ENCODE measurements at places on chromosomes 7 and 10.

DNA sequence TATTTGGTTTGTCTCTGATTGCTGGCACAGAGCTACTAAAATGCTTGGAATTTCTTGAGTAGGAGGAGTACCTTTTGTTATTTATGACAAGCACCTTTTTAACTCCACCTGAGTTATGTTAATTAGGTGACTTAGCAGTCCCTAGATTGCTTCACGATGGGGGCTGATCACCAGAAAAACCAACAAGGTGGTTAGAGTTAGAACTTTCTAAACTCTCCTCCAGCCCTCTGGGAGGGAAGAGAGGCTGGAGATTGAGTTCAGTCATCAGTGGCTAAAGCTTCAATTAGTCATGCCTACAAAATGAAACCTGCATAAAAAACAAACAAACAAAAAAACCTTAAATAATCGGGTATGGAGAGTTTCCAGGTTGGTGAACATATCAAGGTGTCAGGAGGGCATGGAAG, 23.6 kb upstream of the ING3 start:
- no peak for DNase-seq

GRCh38 chr7:101744588-101744987, 72.8 kb upstream of the CUX1 start:
- no peak for DNase-seq

DNA sequence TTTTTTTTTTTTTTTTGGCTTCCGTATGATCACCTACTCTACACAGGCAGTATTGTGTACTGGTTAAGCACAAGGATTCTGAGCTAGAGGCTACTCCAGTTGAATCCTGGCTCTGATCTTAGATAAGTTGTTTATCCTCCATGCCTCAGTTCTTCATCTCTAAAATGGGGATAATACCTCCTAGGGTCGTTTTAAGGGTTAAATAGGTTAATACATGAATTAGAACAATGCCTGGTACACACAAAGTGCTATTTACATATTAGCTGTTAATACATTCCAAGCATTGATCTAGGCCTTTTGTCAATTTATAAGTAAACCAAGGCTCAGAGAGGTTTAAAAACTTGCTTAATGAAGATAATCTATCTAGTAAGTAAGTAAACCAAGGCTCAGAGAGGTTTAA, 59.0 kb downstream of the ST7 start:
- DNase-seq, result no peak

DNA sequence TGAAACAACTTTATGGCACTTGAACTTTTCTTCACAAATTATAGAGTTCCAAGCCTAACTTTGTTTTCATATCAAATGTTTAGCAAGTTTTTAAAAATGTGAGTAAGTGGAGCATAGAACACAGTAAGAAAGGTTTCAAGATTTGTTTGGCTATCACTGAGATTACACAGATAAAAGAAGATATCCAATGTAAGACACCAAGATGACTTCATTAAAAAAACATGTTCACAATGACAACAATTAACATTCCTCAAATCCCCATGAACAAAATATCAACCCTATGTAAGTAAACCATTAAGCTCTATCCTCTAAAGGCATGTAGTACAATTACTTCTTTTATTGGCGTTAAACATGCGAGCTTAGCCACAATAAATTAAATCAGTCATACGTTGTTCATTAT, 129.7 kb downstream of the RELN start:
- no peak for DNase-seq

GRCh38 chr7:17989546-17989945, 38.1 kb downstream of the PRPS1L1 start:
- peak; percentile 50 for DNase-seq

DNA sequence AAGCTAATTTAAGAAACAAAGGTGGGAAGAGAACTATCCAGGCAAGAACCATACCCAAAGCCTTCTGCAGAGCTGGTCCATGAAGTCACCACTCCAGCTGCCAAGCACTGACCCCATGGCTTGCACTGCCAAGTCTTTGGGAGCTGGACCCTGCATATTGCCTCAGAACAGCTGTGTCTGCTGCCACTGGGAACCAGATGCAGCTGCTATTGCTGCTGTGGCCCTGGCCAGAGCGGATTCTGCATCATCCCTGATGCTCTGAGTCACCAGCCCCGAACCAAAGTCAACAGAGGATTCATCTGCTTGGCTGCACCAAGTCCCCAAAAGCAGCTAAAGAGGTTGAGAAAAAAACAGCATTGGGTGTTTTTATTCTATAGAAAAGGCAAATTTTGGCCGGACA, 39.2 kb upstream of the GSAP start:
- DNase-seq, result peak; percentile 98

GRCh38 chr10:86449926-86450558, 71.5 kb downstream of the WAPL start:
- DNase-seq, result no peak

GRCh38 chr10:126525326-126525725, 137.0 kb upstream of the ADAM12 start:
- no peak for DNase-seq

- DNase-seq, result no peak
Measured at GRCh38 chr10:13047529-13048206, 46.2 kb upstream of the CCDC3 start.

DNA sequence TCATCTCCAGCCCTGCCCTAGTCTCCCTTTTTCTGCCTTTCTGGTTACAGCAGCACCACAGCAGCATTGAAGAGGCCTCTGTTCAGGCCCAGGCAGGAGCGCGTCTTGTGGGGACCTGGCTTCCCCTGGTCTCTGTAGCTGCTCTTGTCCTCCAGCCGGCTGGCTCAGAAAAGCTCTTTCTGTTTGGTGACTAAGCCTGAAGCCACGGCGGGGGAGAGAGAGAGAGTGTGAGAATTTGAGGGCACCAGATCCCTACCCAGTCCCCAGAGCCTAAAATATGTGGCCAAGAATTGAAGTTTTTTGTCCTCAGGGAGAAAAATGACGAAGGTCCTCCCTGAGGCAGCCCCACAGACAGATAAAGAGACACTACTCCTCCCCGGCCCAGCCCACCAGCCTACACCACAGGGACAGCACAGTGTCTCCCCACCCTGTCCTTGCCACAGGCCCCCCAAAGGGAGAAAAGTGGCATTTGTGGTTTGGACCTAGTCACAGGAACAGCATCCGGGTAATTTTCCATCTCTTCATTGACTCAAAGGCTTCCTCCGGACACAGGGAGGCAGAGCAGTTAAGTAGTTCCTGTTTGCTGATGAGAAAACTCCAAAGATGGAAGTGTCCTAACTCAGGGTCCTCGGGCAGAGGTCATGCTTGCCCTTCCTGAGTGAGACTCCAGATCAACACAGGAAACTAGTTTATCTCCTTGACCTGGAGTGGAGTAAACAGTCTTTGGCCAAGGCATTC, 13.3 kb upstream of the FAM180A start:
- DNase-seq, result no peak

- no peak for DNase-seq
Measured at GRCh38 chr10:128324058-128324827, 198.0 kb upstream of the MKI67 start.

DNA sequence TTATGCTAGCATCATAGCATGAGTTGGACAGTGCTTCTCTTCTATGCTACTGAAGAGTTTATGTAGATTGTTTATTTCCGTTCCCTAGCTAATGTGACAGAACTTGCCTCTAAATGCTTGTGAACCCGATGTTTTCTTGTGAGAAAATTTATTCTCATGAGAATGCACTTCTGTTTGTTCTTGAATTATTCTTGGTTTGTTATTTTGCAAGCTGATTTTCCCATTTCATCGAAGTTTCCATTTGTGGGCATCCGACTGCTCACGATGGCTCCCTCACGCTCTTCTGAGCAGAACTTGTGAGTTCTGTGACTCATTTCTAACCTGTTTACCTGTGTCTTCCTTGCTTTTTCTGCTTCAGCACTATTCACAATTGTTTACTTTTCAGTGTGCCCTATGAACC, 59.9 kb downstream of the WDFY4 start:
- DNase-seq, result no peak

DNA sequence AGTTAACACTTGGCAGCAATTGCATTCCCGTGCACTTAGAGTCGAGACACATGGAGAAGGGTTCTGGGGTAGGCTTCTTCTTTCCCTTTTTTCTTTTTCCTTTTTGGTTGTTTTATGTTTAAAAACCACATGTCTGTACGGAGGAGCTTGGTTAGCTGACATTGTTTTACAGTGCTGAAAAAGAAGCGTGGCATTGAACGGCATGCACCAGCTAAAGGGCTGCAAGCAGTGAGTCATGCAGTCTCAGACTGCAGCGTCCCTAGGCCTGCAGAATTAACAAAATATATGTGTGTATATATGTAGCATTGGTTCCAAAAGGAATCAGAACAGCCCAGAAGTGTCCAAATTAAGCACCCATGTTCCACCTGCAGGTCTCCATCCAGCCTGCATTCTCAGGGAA, 211.0 kb downstream of the TCF7L2 start:
- DNase-seq, result no peak

DNA sequence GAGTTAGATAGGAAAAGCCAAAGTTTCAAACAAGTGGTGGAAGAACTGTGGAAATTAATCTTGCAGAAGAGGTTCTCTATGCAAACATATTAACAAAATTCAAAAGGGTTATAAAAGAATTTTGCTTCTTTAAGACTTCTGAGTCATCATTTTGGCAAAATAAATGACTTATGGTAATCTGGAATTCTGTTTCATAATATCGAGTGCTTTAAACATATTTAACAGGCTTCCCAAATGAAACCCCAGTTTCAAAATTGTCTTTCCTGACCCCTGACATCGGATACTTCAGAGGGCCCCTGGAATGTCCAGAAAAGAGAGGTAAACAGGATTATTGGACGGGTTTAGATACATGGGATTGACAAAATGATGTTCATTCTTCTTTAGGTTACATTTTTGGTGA, 444.6 kb downstream of the HTR7 start:
- DNase-seq, result peak; percentile 62

- peak; percentile 84 for DNase-seq
Measured at GRCh38 chr7:39589323-39590111, 23.3 kb downstream of the YAE1 start.

DNA sequence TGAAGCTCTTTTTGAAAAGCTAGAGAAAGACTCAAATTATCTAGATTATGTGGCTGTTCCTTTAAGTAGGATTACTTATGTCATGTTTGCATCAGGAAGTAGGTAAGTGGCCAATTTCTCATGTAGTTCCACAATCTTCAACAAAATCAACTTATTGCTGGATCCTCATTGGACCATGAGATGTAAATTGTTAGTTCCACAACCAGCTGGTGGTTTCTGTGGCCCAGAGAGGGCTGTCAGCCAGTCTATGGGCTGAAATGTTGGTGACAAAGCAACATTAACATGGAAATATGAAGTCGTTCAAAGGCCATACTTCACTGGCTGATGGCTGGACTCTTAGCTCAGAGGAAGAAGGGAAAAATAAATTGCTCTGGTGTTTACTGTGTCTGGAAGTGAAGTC, 157.9 kb downstream of the PLXDC2 start:
- no peak for DNase-seq

DNA sequence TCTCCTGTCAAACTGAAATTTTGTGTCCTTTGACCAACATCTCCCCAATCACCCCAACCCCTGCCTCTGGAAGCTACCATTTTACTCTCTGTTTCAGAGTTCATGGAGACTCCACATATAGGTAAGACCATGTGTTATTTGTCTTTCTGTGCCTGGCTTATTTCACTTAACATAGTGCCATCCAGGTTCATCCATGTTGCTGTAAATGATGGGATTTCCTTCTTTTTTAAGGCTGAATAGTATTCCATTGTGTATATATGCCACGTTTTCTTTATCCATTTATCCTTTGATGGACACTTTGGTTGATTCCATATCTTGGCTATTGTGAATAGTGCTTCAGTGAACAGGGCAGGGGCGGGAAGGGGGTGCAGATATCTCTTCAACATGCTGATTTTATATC, 18.0 kb upstream of the FBXW4 start:
- no peak for DNase-seq

GRCh38 chr7:131061818-131062217, 265.9 kb upstream of the MKLN1 start:
- no peak for DNase-seq

- peak; percentile 43 for DNase-seq
Measured at GRCh38 chr10:19730907-19731217, 85.4 kb upstream of the PLXDC2 start.

DNA sequence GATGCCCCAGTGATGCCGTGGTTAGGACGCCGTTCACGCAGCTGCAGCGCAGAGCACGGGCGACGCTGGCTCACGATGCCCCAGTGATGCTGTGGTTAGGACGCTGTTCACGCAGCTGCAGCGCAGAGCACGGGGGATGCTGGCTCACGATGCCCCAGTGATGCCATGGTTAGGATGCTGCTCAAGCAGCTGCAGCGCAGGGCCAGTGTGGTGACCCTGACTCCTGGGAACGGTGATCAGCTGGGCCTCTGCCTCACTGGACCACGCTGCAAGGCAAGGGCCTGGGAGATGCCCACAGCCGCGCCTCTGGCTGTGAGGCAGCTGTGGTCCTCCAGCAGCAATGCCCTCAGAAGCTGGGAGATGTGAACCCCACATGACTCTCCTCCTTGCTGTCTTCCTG, 280.6 kb downstream of the DNAJB6 start:
- DNase-seq, result no peak

DNA sequence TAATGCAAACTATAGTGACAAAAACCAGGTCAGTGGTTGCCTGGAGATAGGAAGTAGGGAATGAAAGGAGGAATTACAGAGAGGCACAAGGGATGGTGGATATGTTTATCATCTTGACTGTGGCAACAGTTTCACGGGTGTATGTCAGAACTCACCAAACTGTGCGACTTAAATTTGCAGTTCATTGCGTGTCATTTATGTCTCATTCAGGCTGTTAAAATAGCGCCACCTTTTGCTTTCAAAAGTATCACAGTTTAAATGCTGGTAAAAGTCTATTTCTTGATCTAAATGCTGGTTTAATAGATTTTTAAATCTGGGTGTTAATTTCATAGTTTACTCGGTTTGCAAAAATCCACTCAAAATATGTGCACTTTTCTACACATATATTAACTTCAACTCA, 51.0 kb downstream of the PTTG1IP2 start:
- DNase-seq, result peak; percentile 21

DNA sequence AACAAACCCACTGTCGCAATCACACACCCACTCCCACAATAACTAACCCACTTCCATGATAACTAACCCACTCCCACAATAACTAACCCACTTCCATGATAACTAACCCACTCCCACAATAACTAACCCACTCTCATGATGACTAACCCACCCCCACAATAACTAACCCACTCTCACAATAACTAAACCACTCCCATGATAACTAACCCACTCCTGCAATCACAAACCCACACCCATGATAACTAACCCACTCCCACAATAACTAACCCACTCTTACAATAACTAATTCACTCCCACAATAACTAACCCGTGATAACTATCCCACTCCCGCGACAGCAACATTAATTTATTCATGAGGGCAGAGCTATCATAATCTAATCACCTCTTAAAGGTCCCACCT, 105.8 kb downstream of the COL13A1 start:
- DNase-seq, result no peak

- no peak for DNase-seq
Measured at GRCh38 chr10:112498806-112499205, 51.8 kb downstream of the VTI1A start.

Data from fibroblast of mammary gland (primary cell).